ENCODE measurements at places on chromosomes 1 and 21.
A peak's percentile ranks its signal among the peaks of the same experiment; 100 is the strongest.

DNA sequence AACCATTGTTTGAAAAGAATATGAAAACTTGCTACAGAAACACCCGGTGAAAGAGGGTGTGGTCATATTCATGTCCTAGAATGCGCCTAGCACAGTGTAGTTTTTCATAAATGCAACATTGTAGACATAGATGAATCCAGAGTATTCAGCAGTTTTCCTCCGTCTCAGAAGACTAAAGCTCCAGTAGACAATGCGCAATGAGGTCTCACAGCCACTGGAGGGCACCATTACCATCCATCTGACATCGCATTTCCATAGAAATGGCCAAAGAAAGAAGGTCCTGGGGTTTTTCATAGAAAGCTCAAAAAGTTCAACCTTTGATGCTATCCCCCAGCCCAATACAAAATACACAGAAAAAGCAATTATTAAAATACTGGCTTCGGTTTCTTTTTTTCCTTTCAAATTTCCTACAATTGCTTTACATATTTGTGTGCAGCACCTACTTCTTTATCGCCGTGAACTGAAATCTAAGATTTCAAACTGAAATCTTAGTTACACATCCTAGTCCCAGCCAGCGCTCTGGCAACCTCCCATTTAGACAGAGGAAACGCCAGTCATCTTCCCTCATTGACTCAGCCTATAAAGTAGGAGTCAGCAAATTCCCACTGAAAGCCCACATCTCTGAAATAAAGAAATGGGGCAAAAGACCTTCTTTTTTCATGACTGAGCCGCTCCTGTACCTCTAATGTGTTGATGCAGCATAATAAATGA is 3.9 kb upstream of the CD58 start:
- no peak overlapping the region for H3K4me3 ChIP-seq
- peaks cover 17% of the 10 kb centered on the region for H3K4me1 ChIP-seq
- H3K27me3 ChIP-seq = no peaks in the 10 kb centered on the region
- DNase-seq = peak; percentile 71
- H3K36me3 ChIP-seq = no peaks in the 10 kb centered on the region

DNA sequence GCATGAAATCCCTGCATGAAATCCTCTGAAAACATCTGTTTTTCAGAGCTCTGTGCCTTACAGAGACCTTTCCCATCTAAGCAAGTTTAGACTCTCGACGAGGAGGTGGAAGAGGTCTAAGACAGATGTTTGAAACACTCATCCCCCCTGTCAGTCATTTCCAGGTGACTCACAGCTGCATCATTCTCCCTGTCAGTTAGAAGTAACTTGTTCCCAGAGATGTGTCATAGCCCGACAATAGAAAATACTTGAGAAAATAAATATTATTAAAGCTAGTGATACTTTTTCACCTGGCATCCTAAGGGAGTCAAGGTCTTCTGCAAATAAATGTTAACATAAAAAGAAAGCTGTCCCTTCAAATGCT is 41.6 kb upstream of the SEC16B start:
- no peaks in the 10 kb centered on the region for H3K4me1 ChIP-seq
- no peak for DNase-seq
- H3K4me3 ChIP-seq = no peak overlapping the region
- H3K36me3 ChIP-seq = no peaks in the 10 kb centered on the region

GRCh38 chr1:6888268-6888667 is 103.0 kb downstream of the CAMTA1 start:
- 0 out of 2 replicates have a peak, but pooled peaks cover 13% of the 10 kb centered on the region for H3K36me3 ChIP-seq
- no peak overlapping the region for H3K27ac ChIP-seq

DNA sequence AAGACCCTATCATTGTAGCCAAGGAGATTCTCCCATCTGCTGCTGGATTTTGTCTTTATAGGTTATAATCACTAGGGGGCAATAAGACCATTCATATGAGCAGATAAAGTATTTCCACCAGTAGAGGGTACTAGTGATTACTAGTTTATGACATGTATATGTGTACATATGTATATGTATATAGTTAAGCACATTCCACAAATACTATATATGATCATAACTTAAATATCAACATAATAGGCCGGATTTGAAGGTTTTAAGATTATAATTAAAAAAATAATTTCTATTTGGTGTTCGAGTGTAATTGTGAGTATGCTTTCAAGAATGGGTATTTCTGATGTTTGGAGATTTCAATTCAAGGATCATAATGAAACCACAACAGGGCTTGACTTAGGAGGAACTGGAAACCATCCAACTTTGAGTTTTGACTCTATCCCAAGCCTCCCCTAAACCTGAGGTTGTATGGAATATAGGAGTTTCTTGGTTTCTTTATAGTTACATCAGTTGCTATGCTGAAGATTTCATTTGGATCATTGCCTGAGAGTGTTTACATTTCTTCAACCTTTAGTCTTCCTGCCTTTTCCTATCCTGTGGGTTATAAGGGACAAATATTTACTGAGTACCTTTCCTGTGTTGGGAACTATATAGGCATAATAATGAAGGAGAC is 16.9 kb downstream of the TCEANC2 start:
- no peaks in the 10 kb centered on the region for H3K27me3 ChIP-seq
- peaks cover 17% of the 10 kb centered on the region for H3K36me3 ChIP-seq
- DNase-seq = no peak
- H3K27ac ChIP-seq = no peak overlapping the region
- H3K4me3 ChIP-seq = no peak overlapping the region

GRCh38 chr1:233744779-233745513 is 131.0 kb downstream of the KCNK1 start:
- peaks cover 3% of the 10 kb centered on the region for H3K27me3 ChIP-seq
- H3K27ac ChIP-seq = no peak overlapping the region
- no peaks in the 10 kb centered on the region for H3K36me3 ChIP-seq
- no peak overlapping the region for H3K4me3 ChIP-seq
- DNase-seq = no peak

GRCh38 chr1:178047403-178048093 is 46.4 kb upstream of the RASAL2 start:
- H3K4me3 ChIP-seq = no peak overlapping the region
- H3K36me3 ChIP-seq = no peaks in the 10 kb centered on the region

GRCh38 chr1:53543130-53543777 is 84.1 kb downstream of the DMRTB1 start:
- peaks cover 5% of the 10 kb centered on the region for H3K27me3 ChIP-seq
- H3K4me1 ChIP-seq = no peaks in the 10 kb centered on the region
- no peak overlapping the region for H3K27ac ChIP-seq
- H3K4me3 ChIP-seq = no peak overlapping the region
- no peaks in the 10 kb centered on the region for H3K36me3 ChIP-seq
- DNase-seq = no peak

- no peak overlapping the region for H3K27ac ChIP-seq
- no peaks in the 10 kb centered on the region for H3K36me3 ChIP-seq
- no peaks in the 10 kb centered on the region for H3K4me1 ChIP-seq
- no peaks in the 10 kb centered on the region for H3K27me3 ChIP-seq
- DNase-seq = no peak
Observed at GRCh38 chr21:45991606-45992300, 10.2 kb downstream of the COL6A1 start.

- no peaks in the 10 kb centered on the region for H3K36me3 ChIP-seq
- no peaks in the 10 kb centered on the region for H3K27me3 ChIP-seq
- H3K4me1 ChIP-seq = no peaks in the 10 kb centered on the region
Observed at GRCh38 chr1:17878837-17879236, 123.7 kb downstream of the ACTL8 start.

DNA sequence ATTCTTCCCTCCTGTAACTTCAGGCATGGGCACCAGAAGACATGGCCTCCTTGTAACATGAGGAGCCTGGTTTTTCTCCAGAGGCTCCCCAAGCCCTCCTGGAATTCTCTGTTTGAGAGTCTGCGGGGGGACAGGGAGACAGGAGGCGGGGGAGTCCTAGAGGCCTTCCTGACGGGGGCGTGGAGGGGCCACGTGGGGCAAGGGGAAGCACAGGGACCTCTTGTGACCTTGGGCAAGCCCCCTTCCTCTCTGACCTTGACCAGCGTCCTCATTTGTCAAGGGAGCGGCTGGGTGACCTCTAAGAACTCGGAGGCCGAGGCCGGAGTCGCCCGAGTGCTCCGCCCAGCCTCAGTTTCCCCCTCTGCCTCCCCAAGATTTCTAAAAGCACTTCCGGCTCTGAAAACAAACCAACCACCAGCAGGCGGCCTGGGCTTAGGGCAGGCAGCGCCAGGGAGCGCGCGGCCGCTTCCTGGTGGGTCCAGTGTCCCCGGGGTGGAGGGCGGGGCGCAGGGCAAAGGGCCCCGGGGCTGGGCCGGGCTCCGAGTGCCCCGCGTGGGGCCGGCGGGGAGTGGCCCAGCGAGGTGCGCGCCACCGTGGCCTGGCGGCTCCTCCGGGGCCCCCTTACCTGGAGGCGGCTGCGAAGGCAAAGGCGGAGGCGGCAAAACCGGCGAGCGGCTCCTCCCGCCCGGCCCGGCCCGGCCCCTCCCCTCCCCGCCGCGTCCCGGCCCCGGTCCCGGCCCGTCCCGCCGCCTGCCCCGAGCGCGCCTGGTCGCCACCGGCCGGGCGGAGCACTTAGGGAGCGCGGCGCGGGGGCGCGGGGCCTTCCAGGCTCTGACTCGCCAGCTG is at the start of gene TMCO4:
TMCO4 (minus strand) TSS at position 687 of the 846 bp plus-strand sequence. CDS start 19,158 bp downstream, outside the sequence.
- H3K36me3 ChIP-seq = no peaks in the 10 kb centered on the region
- H3K27ac ChIP-seq = no peak within 1 kb of the TSS
- H3K4me1 ChIP-seq = peaks cover 6% of the 10 kb centered on the region

DNA sequence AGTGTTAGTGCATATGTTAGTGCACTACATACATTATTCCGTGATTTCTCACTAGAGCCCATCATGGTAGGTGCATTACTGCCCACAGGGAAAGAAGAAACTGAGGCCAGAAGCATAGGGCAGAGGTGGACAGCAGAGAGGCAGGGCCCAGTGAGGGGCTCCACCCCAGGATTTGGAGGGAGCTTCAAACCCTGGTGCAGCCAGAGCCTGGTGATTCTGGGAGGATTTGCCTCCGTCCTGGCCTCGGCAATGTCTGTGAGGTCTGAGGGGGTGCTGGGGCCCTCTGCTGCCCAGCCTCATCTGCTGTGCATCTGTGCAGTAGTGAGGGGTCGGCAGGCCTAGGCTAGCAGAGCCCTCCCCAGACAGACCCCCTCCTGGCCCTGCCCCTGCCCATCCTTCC is 22.8 kb downstream of the PPFIA4 start:
- H3K27ac ChIP-seq = no peak overlapping the region
- no peak overlapping the region for H3K4me3 ChIP-seq
- peaks cover 60% of the 10 kb centered on the region for H3K27me3 ChIP-seq
- H3K4me1 ChIP-seq = no peaks in the 10 kb centered on the region

GRCh38 chr1:167631936-167632614 is 2.0 kb downstream of the RCSD1 start:
- H3K27ac ChIP-seq = peak overlapping the region; percentile 97
- H3K4me1 ChIP-seq = peaks cover 87% of the 10 kb centered on the region
- peak overlapping the region; percentile 75 for H3K4me3 ChIP-seq
- peaks cover 68% of the 10 kb centered on the region for H3K36me3 ChIP-seq

DNA sequence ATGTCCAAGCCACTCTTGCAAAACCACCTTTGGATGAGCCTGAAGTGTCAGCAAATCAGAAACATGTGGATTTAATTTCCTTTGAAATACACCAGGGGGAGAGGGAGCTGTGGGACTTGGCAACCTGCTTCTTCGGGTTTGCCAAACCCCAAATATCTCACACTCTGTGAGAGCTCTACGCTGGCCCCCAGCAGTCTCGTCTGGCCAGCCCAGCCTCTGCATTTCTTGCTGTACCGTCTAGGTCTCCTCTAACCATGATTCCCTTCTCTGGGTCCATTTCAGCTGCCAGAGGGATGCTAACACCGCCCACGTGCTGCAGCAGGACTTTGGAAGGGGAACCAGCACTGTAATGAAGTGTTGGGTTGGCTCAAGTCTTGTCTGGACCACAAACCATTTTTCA is 114.6 kb downstream of the MRPS6 start:
- H3K27ac ChIP-seq = no peak overlapping the region
- H3K36me3 ChIP-seq = no peaks in the 10 kb centered on the region
- H3K4me1 ChIP-seq = no peaks in the 10 kb centered on the region

DNA sequence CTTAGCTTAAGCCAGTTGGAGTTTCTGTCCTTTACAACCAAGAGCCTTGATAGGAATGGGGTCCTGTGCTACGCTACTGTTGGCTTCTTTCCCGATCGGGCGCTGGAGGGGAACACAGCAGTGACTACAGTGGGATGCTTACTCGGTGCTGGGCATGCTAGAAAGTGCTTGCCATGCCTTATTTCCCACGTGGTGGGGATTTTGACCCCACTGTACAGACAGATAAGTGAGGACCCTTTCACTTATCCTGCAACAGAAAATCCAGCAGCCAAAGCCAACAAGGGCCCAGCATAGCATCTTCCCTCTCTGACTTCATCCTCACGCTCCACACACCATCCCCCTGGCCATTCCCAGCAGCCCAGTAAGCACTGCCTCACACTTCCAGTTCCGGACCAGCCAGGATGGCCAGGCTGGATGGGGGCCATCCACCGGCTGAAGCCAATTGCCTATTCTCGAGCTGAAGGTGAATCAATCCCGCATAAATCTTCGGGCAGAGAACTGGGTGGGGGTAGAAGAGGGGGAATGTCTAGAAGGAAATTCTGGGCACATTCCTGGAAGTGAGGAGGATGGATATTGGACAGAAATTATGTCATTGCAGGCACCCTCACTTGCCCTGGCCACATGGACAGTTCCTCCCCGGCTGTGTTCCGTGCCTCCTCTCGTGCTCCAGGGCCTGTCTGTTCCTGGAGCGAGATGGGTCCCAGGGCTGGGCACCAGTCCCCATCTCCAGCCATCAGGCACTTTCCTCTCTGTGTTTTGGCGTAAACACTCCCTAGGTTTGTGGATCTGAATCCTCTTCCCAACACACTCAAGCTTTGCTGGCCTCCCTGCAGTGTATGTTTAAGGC is 2.0 kb upstream of the ABCG1 start:
- peaks cover 6% of the 10 kb centered on the region for H3K36me3 ChIP-seq
- H3K4me3 ChIP-seq = no peak overlapping the region
- H3K27me3 ChIP-seq = no peaks in the 10 kb centered on the region
- no peak overlapping the region for H3K27ac ChIP-seq
- no peak for DNase-seq

DNA sequence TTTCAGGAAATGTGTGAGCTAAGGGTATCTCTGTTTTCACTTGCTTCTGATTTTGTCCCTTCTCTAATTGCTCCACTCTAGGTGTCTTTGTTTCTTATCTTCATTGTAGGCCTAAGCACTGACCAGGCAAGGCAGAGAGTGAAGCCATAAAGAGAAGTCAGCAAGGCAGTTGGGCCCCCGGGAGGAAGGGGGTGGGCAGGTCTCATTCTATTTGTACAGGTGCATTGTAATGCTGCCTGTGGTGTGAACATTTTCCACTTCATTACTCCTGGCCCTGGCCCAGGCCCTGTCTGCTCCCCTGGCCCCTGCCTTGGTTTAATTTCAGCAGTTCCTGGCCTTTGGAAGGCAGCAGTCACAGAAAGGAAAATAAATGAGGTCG is 86.4 kb upstream of the JUN start:
- H3K36me3 ChIP-seq = no peaks in the 10 kb centered on the region
- DNase-seq = no peak
- H3K27me3 ChIP-seq = no peaks in the 10 kb centered on the region
- no peaks in the 10 kb centered on the region for H3K4me1 ChIP-seq
- H3K27ac ChIP-seq = no peak overlapping the region

GRCh38 chr1:54579337-54579781 is 31.3 kb downstream of the ACOT11 start:
- H3K4me1 ChIP-seq = no peaks in the 10 kb centered on the region
- H3K27me3 ChIP-seq = no peaks in the 10 kb centered on the region
- no peak overlapping the region for H3K27ac ChIP-seq
- no peaks in the 10 kb centered on the region for H3K36me3 ChIP-seq

- H3K27ac ChIP-seq = no peak overlapping the region
- DNase-seq = no peak
- no peaks in the 10 kb centered on the region for H3K27me3 ChIP-seq
Observed at GRCh38 chr1:184497959-184498723, 111.3 kb downstream of the C1orf21 start.

All from DND-41 (cell line).